ENCODE measurements at places on chromosomes 16 and 17.

DNA sequence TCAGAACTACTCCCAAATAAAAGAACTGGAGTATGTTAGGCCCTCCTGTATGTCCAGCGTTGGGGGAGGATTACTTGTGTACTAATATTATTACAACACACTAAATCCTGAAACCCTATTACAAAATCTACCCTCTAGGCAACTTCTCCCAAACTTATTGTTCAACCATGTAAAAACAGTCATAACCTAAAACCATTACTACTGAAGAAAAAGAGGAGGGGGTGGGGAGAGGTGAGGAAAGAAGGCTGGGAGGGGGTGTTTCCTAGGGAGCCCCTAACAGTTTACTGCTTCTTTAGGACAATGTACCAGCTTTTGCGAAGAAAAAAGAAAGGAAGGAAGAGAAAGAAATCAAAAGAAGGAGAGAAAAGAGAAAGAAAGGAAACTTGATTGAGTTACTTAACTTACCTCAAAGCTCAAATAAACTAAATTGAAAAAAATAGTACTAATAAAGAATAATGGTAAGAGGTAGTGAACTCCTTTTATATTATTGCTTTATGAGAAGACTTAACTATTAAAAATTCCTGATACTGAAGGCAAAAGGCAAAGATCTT is 2.3 kb downstream of the SALL1 start:
- DNase-seq: no peak

DNA sequence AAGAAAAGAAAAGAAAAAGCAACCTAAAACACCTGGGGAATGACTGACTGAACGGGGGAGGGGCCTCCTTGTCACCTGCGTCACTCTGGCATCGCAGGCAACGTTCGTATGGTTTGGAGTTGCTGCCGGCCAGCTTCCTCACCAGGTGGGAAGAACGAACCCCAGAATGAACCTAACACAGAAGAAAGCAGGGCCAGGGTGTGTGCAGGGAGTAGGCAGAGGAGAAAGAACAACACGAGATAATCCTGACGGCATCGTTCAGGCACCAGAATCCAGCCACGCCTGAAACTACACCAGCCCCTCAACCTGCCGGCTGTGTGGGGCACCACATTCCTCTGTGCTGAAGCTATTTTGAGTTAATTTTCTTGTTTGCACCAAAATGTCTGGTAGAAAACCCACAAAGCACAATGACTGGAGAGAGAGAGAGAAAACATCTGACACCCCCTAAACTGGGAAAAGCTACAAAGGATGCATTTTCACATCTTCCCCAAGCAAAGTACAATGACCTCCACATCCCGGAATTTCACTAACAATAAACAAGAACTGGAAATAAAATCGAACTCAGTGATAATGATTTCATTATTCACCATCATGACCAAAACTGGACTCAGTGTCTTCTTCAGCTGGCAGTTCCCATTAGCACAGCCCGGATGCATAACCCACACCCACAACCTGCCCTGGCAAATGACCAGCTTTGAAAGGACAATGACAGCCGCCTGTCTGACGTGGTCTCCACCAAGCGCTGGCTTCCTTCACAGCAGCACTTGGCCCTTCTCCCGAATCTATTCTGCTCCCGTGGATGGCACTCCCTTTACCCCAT is 23.6 kb downstream of the RAB40B start:
- no peak for DNase-seq

GRCh38 chr17:74964988-74965622 is 7.5 kb downstream of the HID1 start:
- no peak for DNase-seq

DNA sequence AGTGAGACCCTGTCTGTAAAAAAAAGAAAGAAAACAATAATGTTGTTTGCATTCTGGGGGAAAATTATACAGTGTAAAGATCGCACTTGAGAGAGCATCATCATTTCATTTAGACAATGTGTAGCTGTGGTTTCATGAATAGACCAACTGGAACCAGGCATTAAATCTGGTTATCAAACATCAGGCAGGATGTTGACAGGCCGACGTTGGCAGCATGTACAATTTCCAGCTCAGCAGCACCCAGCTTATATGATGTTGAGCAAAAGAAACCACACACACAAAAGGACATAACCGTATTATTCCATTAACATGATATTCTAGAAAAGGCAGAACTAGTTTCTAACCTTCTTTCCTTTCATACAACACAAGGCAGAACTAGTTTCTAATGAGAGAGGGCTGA is 5.8 kb downstream of the MARVELD3 start:
- no peak for DNase-seq

GRCh38 chr16:777826-778225 is 10.4 kb downstream of the RPUSD1 start:
- DNase-seq: no peak

GRCh38 chr17:50035945-50036344 is 20.0 kb upstream of the ITGA3 start:
- DNase-seq: no peak

- DNase-seq: no peak
Observed at GRCh38 chr16:67448580-67448979, 17.7 kb downstream of the HSD11B2 start.

DNA sequence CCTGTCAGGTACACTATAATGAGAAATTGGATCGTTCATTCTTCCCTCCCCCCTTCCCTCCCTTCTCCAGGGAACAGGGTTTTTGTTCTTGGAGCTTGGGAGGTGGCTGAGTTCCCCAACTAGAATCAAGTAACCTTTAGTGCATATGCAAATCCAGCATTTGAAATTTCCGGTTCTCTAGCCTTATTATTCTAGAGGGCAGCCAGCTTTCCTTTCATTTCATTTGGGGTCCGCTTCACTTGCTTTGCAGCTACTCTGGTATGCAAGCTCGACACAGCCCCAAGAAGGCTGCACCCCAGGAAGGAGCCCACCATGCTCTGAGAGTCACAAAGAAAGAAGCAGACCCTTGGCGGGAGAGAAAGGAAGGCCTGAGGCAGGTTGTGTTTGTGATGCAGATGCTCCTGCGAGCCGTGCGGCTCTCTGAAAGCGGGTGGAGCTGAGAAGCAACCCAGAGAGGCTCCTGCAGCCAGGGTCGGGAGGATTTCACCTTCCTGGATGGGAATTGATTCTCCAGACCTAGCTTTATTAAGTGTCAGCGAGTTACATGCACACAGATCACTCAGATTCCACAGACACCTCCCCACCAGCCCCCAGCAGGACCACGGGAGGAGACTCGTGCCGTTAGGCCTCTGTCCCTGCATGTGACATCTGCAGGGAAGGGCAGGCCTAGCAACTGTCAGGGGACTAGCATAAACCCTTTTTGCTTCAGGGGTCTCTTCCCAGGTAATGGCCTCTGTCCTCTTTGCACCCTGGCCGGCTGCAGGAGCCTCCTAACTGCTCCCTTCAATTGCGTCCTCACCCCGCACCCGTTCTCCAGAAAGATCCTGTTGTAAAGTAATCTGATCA is 34.5 kb downstream of the PMM2 start:
- no peak for DNase-seq

DNA sequence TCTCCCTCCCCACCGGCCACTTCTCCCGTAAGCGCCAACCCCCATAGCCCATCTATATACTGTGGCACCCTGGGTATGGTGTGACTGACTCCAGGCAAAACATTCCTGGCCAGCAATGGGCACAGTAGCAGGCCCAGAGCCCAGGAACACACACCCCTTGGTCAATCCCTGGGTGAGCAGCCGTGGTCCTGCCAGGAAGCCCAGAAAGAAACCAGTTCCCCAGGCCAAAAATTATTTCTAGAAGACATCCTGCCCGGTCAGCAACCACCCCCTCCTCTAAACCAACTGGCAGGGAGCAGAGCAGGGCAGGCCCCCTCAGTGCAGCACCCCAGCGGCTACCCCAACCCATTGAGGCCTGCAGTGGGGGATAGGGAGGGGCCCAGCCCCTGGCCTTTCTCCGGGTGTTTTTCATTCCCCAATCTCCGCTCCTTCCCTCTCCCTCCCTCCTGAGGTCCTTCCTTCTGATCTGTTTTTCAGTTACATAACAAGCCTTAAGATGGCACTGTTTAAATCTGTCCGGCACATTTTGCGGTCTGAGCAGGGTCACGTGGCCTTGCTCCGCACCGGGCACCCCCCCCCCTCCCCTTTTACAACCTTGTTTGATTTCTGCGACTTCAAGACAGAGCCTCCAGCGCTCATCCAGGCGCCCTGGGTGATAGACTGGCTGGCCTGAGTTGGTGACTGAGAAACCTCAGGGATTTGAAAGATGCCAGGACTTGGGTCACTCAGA is 2.0 kb downstream of the NPTX1 start:
- peak; percentile 35 for DNase-seq

DNA sequence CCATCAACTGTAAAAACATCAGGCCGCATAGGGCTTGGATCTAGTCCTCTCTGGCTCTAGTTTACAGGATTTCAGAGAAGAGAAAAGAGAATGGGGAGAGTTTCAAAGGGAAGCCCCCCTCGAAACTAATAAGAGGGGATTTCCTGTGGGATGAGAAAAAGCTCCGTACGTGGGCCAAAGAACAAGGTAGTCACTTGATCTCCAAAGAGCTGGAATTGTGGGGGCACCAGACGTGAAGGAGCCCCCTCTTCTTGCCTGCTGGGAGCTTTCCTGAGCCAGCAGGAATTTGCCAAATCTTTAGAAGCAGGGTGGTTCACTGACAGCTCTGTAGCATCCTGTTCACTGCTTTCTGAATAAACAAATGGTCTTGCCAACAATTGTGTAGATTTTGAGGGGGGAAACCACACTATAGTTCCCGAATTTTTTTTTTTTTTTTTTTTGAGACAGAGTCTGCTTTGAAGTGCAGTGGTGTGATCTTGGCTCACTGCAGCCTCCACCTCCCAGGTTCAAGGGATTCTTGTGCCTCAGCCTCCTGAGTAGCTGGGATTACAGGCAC is 7.0 kb upstream of the TMIGD1 start:
- DNase-seq: no peak

GRCh38 chr16:88957887-88958577 is 19.0 kb downstream of the CBFA2T3 start:
- DNase-seq: peak; percentile 42

GRCh38 chr16:53822936-53823529 is 119.1 kb downstream of the FTO start:
- peak; percentile 17 for DNase-seq

GRCh38 chr17:47981462-47981861 is 10.5 kb downstream of the CDK5RAP3 start:
- DNase-seq: no peak

DNA sequence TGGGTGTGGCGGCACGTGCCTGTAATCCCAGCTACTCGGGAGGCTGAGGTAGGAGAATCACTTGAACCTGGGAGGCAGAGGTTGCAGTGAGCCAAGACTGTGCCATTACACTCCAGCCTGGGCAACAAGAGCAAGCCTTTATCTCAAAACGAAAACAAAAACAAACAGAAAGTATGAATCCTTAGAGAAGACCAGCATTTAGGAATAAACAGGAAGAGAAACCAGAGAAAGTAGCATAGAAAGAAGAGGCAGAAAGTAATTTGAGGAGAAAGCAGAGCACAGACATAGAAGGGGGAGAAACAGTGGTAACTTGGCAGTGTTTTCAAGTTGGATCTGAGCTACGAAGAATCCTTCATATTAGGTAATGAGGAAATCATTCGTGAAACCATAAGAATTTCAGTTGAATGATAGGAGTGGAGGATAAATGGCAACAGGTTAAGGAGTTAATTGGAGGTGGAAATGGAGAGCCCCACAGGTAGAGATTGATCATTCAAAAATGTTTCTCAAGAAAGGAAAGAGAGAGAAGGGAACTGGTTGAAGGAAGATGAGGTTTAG is 9.7 kb upstream of the CCL2 start:
- no peak for DNase-seq

DNA sequence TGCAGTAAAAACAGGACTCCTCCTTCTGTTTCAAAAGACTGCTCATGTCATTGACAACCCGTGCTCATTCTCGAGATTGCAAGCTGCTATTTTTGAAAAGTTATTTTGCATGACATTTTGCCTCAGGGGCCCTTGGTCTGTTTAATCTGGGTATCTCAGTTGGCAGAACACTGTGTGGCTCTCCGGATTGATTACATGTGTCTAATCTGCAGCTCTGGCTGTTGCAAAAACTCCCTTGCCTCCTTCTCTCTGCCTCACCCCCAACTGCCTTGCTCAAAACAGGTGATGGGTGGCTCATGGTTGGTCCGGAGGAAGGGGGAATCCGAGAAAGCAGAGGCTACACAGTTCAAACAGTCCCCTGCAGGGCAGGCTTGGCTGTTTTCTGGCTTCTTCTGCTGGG is 25.3 kb downstream of the GINS3 start:
- no peak for DNase-seq

GRCh38 chr16:54341892-54342776 is 55.5 kb upstream of the IRX3 start:
- no peak for DNase-seq

DNA sequence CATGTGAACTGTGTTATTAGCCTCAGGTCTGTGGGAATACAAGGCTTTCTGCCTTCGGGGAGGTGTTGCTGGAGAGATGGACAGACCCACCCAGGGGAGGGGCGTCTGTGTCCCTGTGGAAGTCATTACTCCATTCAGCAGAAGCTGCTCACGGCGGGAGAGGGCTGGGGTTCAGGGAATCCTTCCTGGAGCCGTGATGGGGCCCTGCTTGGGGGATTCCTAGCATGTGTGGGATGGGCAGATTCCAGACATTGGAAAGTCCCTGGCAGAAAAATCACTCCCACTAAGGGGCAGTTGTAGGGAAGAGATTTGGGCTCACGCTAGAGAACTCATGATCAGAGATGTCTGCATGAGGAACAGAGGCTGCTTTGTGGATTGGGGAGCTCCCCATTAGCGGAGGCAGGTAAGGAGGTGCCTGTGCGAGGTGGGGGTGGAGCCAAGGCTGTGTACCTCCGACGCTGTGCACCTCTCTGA is 56.3 kb upstream of the IL34 start:
- DNase-seq: no peak

DNA sequence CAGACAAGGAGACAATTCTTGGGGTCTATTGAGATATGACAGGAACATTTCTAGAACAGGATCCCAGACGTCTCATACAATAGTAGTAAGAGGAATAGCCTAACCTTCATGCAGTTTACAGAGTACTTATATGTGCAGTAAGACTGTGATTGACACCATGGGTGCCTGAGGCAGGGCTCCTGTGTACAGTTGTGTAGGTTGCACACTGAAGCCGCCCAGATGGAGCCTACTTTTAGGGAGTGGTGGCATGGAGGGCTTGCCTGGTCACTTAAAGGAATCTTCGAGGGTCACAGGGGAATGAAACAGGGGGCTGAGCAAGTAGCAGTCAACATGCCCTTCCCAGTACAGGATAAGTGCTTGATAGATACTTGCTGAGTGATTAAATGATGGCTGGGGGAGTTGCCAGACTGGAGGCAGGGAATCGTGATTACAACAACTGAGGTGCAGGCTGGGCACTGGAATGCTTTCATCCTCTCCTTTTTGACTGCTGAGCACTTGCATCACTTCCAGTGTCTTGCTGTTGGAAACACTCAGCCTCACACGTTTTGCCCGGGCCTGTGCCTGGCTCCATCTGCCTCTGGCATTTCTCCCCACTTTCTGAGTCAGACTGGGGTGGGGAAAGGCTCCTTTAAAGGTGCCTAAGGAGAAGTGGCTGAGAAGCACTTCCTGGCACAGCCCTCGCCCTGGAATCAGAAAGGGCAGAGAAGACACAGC is 71.0 kb downstream of the COPRS start:
- no peak for DNase-seq

GRCh38 chr16:50575743-50576142 is 27.5 kb downstream of the NKD1 start:
- no peak for DNase-seq

Measured in stimulated activated CD4-positive, alpha-beta T cell treated with anti-CD3 and anti-CD28 coated beads, Interleukin-15, amount 100 ng/mL, for 24 hours (primary cell).